ENCODE measurements at places on chromosomes 12 and 14.

DNA sequence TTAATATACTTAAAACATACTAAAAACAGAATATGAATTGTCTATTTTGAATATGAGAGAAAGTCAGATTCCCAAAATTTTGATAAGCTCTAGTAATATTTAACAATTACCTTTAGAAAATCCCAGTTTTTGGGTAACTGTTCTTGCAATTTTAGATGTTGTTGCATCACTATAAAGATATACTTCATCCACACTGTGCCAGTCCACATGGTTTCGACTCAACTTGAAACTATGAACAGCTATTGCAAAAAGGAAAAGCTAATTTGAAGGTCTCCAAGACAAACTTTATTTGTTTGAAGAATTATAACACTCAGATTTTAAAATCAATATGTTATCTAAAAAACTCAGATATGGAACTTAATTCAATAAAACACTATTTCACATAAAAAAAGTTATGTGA is 59.9 kb downstream of the DDHD1 start:
- no peak for DNase-seq

GRCh38 chr12:65614259-65614889 is 209.9 kb upstream of the HMGA2 start:
- no peak for DNase-seq

DNA sequence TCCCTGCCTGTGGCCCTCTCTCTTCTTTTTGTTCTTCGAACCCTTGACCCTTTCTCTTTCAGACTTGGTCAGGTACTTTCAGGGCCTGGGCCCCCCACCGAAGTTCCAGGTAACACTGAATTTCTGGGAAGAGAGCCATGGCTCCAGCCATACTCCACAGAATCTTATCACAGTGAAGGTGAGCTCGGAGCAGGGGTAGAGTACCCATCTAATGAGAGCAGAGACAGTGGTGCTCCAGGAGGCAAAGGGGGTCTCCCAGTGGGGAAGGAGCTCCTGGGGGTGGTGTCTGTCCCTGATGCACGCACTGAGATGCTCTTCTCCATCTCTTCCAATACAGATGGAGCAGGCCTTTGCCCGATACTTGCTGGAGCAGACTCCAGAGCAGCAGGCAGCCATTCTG is 4.7 kb downstream of the IRF9 start:
- DNase-seq, result no peak

GRCh38 chr14:55084401-55085059 is 33.1 kb downstream of the MAPK1IP1L start:
- DNase-seq, result no peak

DNA sequence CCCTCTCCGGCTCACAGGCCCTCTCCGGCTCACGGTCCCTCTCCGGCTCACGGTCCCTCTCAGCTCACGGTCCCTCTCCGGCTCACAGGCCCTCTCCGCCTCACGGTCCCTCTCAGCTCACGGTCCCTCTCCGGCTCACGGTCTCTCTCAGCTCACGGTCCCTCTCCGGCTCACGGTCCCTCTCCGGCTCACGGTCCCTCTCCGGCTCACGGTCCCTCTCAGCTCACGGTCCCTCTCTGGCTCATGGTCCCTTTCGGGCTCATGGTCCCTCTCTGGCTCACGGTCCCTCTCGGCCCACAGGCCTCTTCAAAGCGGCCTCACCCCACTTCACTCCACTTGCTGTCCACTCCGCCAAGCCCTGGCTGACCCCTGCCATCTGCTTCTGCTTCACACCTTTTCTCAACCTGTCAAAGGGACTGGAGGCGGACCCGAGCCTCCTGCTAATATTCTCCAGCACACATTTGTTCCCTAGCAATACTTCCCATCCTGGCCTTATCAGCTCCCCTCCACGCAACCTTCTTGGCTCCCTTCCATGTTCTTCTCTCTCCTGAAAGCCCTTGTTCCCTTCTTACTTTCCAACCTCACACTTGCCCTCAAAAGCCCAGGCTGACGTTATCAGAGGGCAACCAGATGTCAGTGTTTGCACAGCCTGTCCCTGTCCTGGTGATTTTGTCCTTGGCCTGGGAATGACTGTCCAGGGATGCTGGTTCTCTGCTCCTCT is 176.7 kb downstream of the CALM1 start:
- no peak for DNase-seq

GRCh38 chr12:80815351-80815750 is 98.6 kb downstream of the MYF5 start:
- DNase-seq, result no peak

DNA sequence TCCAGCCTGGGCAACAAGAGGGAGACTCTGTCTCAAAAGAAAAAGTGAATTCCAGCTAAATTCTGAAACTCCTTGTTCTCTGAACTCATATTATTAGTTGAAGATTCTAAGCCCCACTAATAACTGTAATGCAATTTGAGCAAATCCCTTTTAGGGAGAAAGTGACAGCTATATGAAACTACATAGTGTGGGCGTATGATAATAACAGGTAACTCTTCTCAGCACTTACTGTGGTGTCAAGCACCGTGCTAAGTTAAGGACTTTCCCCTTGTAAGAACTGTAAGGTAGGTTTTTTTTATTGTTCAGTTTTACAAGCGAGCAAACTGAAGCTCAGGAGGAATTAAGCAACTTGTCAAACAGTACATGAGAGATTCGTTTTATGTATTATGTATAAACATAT is 5.4 kb downstream of the ANKRD13A start:
- no peak for DNase-seq

GRCh38 chr14:67251573-67252226 is 10.5 kb downstream of the PALS1 start:
- DNase-seq, result no peak
